ENCODE measurements at places on chromosomes 1 and 21.

- DNase-seq, result no peak
Observed at GRCh38 chr1:159922511-159923202, 2.6 kb downstream of the TAGLN2 start.

DNA sequence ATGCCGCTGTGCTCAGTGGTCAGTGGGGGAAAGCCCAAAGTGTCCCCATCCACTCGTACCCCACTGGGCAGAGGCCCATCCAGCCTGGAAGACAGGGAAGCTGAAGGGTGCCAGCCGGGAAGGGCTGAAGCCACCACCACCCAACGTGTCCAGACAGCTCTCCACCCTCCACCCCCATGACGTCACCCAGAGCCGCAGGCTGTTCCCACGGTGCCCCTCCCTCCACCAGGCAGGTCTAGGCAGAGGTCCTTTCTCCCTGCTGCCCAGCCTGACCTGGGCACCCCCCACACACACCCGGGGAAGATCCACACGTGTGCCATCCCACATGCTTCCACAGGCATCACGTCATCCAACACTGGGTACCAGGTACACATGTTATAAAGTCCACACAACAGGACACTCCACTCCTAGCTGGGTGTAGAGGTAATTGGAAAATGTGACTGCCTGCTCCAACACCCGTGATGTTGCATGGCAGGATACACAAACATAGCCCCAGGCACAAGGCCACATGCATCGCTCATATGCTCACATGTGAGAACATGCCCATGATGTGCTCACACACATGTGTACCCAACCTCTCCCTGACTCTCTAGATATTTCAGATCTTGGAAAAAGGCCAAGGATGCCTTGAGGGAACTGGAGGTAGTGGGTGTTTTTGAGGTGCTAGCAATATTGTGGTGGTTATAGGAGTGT lies 5.1 kb upstream of the ARHGAP30 start:
- DNase-seq, result no peak

DNA sequence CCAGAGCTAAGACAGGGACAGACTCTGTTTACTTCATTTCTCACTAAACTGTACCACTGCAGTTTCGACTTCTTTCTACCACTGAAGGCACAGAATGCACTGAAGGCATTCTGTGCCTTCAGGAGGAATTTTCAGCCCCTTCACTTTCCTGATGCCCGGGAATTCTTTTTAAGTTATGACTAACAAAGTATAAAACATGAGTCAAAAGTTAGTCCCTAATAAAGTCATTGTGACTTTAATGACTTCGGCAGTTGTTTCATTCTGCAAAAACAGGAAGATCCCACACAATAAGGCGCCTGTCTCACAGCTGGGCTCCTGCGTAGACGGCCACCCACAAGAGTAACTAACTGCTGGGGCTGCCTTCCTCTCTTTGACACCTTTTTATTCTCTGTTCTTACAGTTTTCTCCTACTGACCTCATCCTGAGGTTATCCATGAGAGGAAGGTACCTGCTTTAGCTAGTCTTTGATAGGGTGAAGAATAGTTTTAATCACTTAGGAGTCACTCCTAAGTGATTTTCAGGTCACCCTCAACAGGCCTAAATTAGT lies 183.9 kb upstream of the SGIP1 start:
- no peak for DNase-seq

- DNase-seq, result no peak
Observed at GRCh38 chr1:55055084-55055882, 15.9 kb downstream of the PCSK9 start.

GRCh38 chr1:16716691-16717335 lies 23.5 kb upstream of the RNU1-4 start:
- DNase-seq, result no peak

All from NCI-H1417 treated with DMSO at 0.1 percent for 48 hours (cell line).